ENCODE measurements at places on chromosomes 1 and 21.

DNA sequence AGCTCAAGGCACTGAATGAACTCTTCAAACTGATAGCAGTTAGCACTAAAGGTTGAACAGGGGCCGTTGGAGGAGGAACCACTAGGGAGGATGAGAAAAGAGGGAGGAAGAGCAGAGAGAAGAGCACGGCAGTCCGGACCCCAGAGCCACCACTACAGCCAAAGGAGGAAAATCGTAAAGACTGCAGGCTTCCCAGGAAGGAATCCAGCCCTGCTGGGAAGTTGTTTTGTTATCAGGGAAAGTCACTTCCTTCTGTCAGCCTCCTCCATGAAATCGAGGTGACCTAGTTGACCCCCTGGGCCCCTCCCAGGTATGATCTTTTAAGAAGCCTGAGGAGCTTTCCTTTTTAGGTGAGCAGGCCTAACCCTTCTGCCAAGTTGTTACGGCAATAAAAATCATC lies 88.2 kb downstream of the PBX1 start:
- no peak for DNase-seq

- DNase-seq: no peak
Observed at GRCh38 chr1:217721692-217722091, 90.5 kb downstream of the SPATA17 start.

GRCh38 chr1:189678779-189679178 lies 798.9 kb downstream of the BRINP3 start:
- no peak for DNase-seq

GRCh38 chr1:121518726-121519041 lies 333.9 kb downstream of the SRGAP2C start:
- no peak for DNase-seq

DNA sequence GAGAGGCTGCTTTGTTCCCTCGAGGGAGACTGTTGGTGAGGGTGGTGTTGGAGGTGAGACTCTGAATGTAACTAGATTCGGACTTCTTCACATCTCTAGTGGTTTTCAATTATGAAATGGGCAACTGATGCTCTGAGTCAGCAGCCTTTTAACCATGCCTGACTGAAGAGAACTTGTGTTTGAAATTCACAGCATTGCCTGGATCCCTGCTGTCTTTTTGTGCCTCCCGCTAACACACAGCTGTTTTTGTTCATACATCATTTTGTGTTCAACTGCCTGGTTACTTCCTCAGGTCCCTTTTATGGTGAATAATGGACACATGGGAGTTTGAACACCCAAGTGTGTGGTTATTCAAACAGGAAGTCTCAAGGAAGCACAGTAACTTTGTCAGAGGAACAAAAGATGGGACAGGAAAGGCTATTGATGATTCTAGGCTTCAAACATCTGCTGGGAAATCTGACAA lies 16.8 kb downstream of the LAMC1 start:
- no peak for DNase-seq

- DNase-seq: peak; percentile 47
Observed at GRCh38 chr1:11335417-11336056, 62.5 kb downstream of the UBIAD1 start.

DNA sequence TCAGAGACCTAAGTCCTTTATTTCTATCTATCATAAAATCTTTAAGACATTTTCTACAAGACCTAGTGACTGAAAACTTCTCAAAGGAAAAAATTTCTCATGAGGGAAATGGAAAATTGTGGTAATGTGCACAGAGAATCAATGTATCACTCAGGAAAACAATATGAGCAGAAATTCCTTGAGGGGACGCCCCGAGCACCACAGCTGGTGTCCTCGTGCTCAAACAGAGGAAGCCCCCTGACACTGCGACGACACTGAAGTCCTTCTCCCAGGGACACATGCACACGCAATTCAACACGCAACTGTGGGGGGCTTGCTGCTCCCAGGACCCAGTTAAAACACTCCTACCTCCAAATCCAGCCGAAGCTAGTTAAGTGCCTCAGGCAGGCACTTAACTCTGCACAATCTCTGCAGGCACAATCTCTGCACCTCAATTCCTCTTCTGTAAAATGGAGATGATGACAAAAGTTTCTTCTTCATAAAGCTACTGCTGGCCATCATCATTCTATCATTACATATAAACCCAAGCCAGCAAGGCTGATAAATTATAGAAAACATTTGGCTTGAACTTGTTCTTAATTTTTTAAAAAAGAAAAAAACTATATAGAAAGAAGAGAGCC lies 16.0 kb downstream of the ZBTB17 start:
- no peak for DNase-seq

DNA sequence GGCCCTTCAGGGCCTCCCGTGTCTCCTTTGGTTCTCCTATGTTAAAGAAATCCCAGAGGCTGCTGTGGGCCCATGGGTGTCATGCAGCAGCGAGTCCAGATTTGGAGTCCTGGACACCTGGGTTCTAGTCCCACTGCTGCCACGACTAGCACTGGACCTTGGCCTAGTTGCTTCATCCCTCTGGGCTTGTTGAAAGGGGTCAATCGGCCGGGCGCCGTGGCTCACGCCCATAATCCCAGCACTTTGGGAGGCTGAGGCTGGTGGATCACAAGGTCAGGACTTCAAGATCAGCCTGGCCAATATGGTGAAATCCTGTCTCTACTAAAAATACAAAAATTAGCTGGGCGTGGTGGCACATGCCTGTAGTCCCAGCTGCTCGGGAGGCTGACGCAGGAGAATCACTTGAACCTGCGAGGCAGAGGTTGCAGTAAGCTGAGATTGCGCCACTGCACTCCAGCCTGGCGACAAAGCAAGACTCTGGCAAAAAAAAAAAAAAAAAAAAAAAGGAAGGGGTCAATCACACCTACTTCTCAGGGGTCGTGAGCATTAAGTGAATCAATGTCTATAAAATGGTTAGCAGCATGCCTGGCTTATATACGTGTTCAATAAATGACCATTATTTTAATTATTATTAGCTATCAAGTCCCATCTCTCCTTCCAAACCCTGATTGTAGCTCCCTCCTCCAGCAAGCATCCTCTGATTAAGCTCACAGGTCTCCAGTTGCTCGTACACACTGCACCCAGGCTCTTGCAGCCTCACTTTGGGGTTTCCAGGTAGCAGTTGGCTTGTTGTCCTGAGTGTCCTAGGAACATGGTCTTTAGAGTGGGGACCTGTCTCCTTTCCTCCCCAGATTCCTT lies 43.8 kb downstream of the KIRREL1 start:
- DNase-seq: no peak

DNA sequence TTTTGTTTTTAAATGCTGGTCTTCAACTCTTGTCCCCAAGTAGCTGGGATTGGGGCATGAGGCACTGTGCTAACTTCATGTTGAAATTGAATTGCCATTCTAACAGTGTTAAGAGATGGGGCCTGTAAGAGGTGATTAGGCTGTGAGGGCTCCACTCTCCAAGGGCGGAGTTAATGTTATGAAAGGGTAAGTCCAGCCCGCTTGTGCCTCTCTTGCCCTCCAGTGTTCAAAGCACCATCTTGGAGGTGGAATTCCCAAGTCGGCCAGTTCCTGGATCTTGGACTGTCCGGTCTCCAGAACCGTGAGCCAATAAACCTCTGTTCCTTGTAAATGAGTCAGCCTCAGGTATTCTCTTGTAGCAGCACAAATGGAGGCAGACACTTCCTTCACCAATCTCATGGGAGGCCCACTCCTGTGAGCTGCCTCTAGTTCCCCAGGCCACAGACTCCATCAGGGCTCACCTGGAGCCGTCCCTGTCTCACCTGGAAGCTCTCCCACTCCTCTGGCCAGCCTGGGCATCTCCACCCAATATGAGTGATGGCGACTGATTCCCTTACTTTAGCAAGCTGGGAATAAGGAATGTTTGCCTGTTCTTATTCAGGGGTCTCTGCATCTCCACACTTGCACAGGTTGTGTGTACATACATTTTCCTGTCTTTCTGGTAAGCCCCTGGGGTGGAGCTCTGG lies 15.5 kb downstream of the IBA57 start:
- no peak for DNase-seq

DNA sequence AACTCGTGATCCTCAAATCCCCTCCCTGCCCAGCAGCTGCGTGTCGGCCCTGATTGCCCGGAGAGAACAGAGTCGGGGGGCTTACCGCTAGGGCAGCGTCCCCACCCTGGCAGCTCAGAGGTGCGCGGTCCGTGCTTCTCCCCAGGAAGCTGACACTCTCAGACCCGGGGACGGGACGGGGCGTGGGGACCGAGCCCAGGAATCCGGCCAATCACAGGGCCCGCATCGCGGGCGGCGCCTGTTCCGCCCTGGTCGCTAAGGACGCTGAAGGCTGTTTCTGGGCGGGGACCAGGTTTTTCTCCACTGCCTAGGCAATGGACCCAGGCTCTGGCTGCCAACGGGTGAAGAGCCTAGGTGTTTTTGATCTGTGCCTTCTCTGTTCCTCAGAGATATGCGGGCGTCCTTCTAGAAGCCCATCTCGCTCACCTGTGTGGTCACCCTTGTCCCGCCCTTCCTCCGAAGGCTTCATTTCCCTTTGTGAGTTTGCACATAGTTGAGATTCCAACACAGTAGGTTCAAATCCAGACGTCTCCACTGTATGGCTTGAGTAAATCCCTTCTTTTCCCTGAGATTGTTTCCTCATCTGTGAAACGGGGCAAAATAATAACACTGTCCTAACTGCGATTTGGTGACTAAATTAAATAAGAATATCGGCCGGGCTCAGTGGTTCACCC lies at the start of gene C1orf87:
TSS of gene C1orf87 (minus strand) at position 166 of the 674 bp plus-strand sequence. CDS start 1,127 bp downstream, outside the sequence.
- DNase-seq: no peak

GRCh38 chr1:51955797-51956527 lies 34.5 kb downstream of the RAB3B start:
- DNase-seq: no peak

DNA sequence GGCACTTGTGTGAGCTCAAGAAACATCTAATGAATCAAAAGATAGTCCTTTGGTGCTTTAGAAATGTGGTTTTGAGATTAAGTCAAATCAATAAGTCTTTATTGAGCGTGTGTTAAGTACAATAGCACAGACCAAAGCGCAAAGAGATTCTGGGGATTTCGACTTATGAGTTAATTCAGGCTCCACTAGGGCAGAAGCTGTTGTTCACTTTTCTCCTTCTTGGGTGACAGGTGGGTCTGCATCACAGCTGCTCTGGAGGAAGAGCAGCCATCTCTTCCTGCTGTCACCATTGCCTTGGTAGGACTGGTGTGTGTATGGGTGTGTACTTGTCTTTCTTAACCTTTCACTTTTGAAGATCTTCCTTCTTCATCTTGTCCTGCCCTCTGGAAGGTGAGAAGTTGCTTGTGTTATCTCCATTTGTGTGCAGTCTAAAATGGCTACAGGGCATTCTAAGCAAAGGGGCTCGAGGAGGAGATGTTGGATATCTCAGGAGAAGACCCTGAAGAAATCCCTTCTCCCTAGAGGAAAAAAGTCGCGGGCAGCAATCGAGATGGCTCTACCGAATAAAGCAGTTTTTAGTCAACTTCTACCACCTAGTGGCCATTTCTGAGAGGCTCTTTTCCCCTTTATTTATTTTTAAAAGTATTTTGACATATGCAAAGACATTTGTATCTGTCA lies 22.9 kb upstream of the DISC1 start:
- peak; percentile 73 for DNase-seq

DNA sequence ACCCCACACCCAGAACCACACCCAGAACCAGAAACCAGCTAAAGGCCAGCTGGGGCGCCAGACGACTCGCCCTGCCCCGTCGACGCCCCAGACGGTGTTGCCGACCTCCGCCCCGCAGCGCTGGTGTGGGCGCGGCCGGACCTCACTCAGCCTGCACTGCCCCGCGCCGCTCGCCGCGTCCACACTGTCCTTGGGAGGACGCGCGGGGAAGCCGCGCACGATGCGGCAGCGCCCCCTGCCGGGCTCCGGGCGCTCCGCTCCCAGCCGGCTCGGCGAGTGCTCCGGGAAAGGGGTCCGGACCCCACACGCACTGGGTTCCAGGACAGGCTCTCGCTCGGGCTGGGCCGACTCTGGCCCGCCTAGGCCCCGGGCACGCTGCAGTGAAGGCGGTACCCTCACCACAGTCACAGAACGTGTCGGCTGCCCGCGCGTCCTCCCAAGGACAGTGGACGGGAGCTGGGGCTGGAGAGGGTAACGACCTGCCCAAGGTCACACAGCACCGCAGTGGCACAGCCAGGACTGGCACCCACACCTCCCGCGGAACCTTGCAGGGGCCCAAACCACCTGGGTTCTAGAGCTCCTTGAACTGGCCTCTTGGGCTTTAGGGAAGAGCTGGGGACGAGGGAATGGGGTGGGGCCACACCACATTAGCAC lies 90.2 kb downstream of the DMRTA2 start:
- peak; percentile 25 for DNase-seq

DNA sequence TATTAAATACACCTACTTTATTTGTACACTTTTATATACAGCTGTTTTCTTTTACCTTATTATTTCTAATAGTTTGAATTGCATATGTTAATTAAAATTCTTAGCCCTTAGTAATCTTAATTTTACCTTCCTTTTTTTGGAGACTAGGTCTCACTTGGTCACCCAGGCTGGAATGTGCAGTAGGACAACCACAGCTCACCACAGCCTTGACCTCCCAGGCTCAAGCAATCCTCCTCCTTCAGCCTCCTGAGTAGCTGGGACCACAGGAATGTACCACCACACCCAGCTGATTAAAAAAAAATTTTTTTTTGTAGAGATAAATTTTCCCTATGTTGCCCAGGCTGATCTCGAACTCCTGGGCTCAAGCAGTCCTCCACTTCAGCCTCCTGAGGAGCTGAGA lies 15.0 kb upstream of the SDC3 start:
- DNase-seq: no peak

GRCh38 chr1:208461680-208462079 lies 217.5 kb upstream of the PLXNA2 start:
- no peak for DNase-seq

DNA sequence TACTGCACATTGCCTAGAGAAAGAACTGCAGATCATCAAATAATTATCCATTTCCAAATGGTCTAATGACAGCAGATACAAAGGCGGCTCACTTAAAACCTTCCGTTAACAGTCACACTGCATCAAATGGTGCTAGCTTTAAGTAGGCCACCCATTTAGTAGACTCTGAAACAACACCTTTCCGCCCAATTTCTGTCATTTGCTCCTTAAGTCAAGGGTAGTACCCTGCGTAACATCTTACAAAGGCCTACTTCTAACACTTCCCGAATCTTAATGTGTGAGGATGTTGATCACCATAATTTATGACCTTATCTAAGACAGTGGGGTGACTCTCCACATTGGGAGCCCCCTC lies 692 bp upstream of the RALGPS2 start:
- DNase-seq: no peak

DNA sequence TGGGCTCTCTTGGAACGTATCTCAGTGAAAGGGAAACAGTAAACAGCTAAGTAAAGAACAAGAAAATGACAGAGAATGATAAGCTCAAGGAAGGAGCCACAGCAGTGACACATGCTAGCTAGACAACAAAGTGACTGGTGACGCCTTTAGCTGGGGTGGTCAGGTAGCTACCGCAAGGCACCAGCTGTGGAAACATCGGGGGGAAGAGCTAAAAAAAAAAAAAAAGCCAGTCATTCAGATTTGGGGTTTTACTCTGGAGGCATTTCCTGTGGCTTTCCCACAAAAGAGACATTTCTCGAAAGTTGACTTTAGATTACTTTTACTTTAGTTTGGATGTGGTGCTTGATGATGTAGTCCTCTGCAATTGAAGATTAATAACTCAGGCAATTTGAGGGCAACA lies 2.1 kb downstream of the FHAD1 start:
- DNase-seq: peak; percentile 63

Measured in CD4-positive, alpha-beta T cell treated with Interleukin-17A for 1 hour (primary cell).